ENCODE measurements at places on chromosomes 13 and 19.
A peak's percentile ranks its signal among the peaks of the same experiment; 100 is the strongest.

- DNase-seq, result no peak
These were observed 25.8 kb downstream of the LHFPL6 start for GRCh38 chr13:39577203-39577602.

- peak; percentile 3 for DNase-seq
These were observed 10.1 kb upstream of the TPRX2 start for GRCh38 chr19:47848823-47849473.

- DNase-seq, result no peak
These were observed 64.0 kb downstream of the ALOX5AP start for GRCh38 chr13:30799356-30799824.

GRCh38 chr13:60355056-60355455, 42.0 kb upstream of the TDRD3 start:
- no peak for DNase-seq

GRCh38 chr19:5953030-5953589, 24.8 kb downstream of the RANBP3 start:
- DNase-seq, result no peak

DNA sequence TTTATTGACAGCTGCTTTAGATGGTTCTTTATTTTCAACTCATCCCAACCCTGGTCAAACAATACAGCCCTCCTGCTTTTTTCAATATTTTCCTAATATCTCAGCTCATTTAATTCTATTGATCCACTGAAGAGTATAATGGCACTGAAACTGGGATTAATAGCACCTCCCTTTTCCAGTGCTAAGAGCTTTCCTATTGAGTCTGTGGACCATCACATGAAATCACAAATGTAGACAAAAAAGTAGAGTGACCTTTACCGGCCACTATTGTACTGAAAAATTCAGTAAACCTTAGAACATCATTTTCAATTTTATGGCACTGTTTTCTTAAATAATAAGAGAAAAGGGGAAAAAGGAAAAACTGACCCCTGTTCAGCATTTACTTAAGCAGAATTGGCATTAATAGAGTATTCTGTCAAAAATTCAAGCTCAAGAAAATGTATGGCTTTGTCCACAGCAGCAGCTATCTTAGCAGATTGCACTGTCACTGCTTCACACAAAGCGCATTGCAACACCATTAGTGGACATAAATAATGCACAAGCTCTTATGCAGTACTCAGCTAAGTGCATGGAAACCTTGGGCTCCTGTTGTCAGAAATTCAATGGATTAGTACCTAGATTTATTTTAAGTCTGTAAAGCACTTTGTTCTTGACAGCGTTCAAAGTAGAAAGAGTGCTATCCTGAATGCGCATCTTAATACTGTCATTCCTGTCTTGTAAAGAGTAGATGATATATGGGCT, 851.0 kb upstream of the KLHL1 start:
- DNase-seq, result no peak

GRCh38 chr13:79534596-79534995, 53.6 kb downstream of the NDFIP2 start:
- DNase-seq, result no peak

All from activated CD4-positive, CD25-positive, alpha-beta regulatory T cell (primary cell).